ENCODE measurements at places on chromosomes 12 and 14. TPM values are rescaled to one million over a fixed set of nuclear protein-coding genes. Genes with fewer than 3 reads are reported as not detected.

DNA sequence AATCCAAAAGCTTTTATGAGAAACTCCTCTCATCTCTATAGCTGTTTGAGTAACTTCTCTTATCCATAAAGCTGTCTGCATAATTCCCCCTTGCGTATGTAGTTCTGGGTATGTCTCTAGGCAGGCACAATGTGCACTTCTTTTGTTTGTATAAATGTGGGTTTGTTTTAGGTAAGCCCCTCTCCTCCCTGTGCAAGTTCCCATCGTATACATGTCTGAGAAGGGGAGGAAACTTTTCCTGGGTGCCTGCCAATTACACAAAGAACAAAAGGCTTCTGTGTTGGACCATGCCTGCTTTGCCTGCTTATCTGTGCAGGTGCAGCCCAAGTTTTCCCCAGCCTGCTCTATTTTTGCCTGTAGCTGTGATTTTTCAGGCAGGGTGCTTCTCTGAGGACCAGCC, 96.7 kb downstream of the CCER1 start:
- no peak for DNase-seq

DNA sequence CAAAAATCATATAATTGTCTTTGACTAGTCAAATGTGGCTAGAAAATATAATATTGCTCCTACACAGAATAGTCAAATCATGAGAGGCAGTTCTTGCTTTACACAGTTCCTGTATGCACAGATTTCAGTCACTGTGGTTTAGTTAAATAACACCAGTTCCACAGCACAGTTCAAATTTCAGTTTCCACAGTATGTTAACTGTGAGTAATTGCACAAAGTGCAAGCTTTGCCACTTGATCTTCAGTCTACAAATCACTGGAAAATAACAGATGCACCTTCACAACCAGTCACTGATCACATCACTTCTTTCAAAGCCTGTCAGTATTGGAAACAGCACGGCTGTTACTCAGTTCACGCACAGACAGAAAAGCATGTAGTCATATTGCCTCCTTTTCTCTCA, 38.7 kb downstream of the KCNH5 start:
- no peak for DNase-seq

- no peak for DNase-seq
Measured at GRCh38 chr14:23392613-23393012, 15.5 kb downstream of the MYH6 start.

- DNase-seq = no peak
Measured at GRCh38 chr12:89529738-89530137, 3.9 kb upstream of the POC1B start.

- no peak for DNase-seq
Measured at GRCh38 chr12:67245571-67245970, 23.6 kb upstream of the CAND1 start.

GRCh38 chr12:111322336-111323250, 46.3 kb downstream of the PHETA1 start:
- DNase-seq = no peak

- no peak for DNase-seq
Measured at GRCh38 chr12:2372735-2373134, 319.9 kb downstream of the CACNA1C start.

DNA sequence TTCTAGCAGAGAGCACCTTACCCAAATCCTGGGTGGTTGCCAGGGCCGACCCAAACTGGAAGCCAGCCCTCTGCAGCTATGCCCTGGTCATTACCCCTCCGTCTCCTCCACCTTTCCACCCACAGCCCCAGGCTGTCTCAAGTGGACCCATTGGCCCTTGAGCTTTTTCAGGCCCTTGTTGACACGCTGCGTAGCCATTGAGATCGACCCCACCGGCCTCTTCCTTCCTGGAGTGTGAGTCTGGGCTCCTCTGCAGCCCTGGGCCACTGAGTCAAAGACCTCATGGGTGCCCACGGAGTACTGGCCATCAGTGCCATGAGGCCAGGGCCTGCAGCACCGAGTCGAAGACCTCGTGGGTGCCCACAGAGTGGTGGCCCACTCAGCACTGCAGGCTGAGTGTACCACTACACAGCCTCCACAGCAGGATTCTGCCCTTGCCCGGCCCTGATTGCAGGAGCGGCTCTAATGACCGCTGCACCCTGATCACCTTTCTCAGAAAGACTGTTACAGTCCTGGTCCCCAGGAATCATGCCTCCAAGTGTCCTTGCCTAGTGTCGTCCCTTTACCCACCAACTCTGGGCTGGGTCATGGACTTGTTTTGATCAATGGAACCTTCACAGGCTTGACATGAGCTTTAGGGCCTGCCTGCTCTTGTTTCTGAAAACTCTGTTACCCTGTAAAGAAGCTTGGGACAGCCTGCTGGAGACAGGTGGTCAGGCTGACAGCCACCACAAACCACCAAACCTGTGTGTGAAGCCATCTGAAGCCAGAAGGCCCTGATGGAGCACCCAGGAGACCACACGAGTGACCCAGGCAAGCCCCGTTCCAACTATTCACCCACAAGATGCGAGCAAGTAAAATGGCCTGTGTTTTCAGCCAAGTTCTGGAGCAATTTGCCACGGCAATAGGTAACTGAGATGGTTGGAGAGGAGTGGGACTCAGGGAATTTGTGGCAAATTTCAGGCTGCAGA, 39.6 kb upstream of the TRAF3 start:
- no peak for DNase-seq

- no peak for DNase-seq
Measured at GRCh38 chr14:104721505-104722431, 2.3 kb upstream of the ADSS1 start.

DNA sequence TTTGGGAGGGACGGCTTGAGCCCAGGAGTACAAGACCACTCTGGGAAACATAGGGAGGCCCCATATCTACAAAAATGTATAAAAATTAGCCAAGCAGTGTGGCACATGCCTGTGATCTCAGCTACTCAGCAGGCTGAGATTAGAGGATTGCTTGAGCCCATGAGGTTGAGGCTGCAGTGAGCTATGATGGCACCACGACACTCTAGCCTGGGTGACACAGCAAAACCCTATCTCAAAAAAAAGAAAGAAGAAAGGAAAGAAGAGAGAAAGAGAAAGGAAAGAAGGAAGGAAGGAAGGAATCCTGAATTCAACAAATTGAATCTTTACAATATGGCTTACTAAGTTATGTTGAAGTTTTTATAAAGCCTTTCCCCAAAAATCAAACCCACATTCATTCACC, 2.1 kb downstream of the KIF21A start:
- no peak for DNase-seq

- DNase-seq = no peak
Measured at GRCh38 chr12:44034906-44035305, 199.0 kb downstream of the TMEM117 start.

- no peak for DNase-seq
Measured at GRCh38 chr12:22743700-22744099, 118.7 kb downstream of the ETNK1 start.

GRCh38 chr12:10031321-10031720, 839 bp downstream of the CLEC9A start:
- no peak for DNase-seq

DNA sequence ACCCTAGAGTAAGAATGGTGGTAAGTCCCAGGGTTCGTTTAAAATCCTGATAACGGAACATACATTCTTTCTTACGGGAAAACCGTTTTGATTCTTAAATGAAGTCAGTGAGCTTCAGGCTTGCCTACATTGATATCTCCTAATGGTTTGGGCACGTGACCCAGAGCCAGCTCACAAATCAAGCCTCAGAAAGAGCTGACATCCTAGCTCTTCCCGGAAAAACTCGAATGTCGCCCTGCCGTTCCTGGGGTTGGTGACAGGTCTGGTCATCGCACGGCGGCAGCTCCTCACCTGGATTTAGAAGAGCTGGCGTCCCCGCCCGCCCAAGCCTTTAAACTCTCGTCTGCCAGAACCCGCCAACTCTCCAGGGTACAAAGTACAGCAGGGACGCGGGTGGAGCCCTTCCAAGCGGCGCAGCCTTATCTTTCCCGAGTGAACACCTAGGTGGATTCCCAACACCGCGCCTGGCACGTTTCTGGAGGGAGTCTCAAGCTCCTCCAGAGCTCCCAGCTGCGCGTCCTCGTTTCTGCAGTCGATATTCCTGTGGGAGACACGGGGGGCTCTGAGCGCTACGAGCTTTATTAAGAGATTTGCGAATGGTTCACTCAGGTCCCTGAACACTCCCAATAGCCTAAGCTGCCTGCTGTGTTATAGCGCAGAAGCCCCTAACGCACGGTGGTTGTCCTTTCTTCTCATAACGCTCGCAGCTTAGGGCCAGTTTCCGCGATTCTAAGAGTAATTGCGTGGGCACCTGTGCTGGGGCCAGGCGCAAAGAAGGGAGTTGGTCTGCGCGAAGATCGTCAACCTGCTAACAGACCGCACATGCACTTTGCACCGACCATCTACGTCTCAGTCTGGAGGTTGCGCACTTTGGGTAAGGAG, at the start of gene SSTR1:
TSS of gene SSTR1 (plus strand) at position 169 of the 882 bp plus-strand sequence. CDS start 1,486 bp downstream, outside the sequence.
- no peak for DNase-seq

DNA sequence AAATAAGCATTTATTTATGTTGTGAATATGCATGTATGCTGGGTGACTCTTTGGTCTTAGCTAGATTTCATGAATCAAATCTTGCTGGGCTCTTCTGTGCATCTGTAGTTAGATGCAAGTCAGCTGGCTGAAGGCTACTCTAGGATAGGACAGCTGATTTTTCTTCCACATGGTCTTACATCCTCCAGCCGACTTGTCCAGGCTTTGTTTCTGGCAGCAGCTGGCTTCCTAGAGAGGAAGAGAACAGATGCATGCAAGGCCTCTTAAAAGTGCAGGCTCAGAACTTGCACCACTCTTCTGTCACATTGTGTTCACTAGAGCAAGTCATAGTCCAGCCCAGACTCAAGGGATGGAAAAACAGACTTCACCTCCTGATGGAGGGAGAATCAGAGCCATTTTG, 435.4 kb upstream of the STXBP6 start:
- no peak for DNase-seq

GRCh38 chr12:49583366-49584094, 15.6 kb upstream of the MCRS1 start:
- no peak for DNase-seq

GRCh38 chr14:96811985-96812667, 14.9 kb downstream of the VRK1 start:
- DNase-seq = no peak

DNA sequence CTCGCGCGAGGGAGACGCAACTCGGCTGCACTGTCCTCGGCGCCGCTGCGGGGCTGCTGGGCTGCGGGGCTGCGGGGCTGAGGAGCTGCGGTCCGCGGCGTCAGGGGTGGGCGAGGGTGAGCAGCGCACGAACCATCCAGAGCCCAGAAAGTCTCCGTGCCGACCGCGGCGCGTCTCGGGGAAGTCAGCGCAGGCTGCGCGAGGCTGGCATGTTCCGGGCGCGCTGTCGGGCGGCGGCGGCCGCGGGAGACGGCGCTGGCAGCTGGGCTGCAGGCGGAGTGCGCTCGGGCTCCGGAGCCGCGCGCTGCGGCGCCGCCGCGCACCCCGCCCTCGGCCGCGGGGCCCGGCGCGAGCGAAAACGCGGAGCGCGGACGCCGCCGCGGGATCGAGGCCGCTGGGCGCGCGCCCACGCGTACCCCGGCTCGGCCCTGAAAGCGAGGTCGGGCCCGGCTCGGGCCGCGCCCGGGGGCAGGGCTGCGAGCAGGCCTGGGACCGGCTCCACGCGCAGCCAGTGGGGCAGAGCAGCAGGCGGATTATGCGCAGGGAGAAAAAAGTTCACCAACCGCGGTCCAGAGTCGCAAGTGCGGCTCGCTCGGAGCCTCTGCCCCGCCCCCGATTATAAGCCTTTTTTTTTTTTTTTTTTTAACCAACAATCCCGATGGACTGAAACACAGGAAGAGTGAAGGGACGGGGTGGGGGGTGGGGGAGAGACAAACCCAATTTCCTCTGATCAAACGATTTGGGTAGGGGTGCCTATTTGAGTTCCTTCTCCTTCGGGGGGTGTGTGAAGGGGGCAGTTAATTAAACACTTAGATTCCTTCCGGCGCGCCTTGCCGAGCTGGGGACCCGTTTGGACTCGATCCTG, at the start of gene PRICKLE1:
TSS of gene PRICKLE1 (minus strand) at position 282 of the 865 bp plus-strand sequence. CDS start 117,230 bp downstream, outside the sequence.
- DNase-seq = no peak

GRCh38 chr12:84637926-84638325, 274.7 kb downstream of the SLC6A15 start:
- no peak for DNase-seq

DNA sequence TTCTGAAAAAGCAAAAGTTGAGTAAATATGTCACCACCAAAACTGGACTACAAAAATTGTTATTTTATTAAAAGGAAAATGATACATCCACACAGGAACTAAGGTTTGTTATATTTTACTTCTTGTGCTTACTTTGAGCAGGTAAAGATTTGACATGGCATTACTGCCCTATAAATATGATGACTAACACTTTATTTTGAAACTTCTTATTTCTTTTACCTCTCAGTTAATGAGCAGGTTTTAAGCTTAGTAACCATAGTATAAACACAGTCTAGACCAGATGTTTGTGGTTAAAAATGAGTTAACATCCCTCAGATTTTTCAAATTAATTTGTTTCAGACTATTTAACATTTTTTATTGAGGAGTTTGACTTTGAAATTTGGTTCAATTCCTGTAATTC, 862.5 kb upstream of the USP15 start:
- no peak for DNase-seq

DNA sequence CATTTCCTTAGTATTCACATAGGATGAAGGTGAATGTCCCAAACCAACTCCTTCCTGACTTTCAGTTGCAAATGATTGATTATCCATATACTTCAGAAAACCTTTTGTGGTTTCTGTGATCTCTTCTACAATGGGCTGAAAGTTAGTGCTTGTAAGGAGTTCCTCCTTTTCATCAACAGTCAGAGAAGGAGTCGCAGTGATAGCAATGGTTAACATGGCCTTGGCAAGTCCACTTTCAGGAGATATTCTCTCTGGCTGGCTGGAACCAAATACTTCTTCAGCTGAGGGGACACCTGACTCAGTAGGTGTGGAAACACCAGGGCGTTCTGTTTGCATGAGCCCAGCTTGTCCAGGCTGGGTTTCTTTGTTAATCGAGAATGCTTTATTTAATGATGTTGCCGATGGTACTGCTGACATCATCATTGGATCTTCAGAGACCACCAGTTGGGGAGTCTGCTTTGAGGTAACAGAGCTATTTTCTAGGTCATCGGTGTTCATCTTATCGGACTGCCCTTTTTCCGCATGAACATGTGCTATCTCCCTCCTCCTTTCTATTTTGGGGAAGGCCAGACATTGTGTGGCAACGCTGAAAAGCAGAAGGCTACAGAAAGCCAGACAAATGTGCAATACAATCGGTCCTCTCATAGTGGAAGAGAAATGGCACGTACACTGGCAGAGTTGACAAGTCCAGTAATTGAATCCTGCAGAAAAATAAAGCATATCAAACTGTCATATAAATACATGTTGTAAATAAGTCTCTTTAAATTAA, 13.1 kb downstream of the ARMH4 start:
- no peak for DNase-seq

- DNase-seq = peak; percentile 4
Measured at GRCh38 chr14:95993768-95994592, 45.2 kb upstream of the C14orf132 start.

The DEPDC4 gene
- total RNA-seq = 0.14 TPM

The RPGRIP1 gene
- total RNA-seq = not detected

The SNRNP35 gene
- total RNA-seq = 9.3 TPM

The RNF31 gene
- total RNA-seq = 70.7 TPM

The METTL25 gene
- 5.5 TPM for total RNA-seq

The RNASE13 gene
- total RNA-seq = not detected

The SMCO3 gene
- not detected for total RNA-seq

The ADAMTS20 gene
- 0.33 TPM for total RNA-seq

The GPR135 gene
- 1.9 TPM for total RNA-seq

The LRTM2 gene
- not detected for total RNA-seq

The FITM1 gene
- not detected for total RNA-seq

The OTOGL gene
- total RNA-seq = 0.14 TPM

The KLRG1 gene
- total RNA-seq = 2.5 TPM
